Peyer's patch (tissue), 4 donors: ENCODE measurements at places on chromosomes 5 and 9. TPM values are rescaled to one million over a fixed set of nuclear protein-coding genes. Genes with fewer than 3 reads are reported as not detected.
A peak's percentile ranks its signal among the peaks of the same experiment; 100 is the strongest.

Gene PCA3
- not detected for total RNA-seq

Gene POU5F2
- 5.2 TPM for total RNA-seq

Gene KLHL3
- 6.2 TPM for total RNA-seq

DNA sequence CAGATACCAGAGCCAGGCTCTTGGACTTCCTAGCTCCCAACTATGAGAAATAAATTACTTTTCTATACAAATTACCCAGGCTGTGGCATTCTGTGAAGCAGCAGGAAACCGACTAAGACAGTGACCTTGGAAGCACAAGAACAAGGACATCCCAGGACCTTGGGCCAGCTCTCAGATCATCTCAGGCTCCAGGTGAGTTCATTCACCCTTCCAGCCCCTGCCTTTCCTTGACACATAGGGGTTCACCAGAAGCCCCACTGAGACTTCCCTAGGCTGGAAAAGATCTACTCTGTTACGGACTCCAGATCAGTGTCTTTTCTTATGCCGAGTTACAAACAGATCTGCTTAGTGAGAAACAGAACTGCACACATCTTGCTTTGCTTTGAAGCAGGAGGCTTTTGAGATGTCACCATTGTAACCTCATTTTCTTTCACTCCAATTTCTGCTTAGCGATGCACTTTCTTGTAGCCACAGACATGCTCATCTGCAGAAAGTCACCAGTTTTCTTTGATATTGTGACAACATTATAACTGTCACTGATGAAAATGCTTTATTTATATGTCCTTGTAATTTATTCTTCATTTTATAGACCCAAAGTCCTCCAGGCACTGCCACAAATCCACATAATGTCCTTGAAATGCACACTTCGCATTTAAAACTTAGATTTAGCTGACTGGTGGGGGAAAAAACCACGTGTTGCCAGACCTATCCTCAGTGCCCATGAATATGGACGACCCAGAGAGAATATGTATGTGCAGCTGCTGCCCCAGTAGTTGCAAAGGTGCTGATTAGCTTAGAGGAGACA lies 8.1 kb downstream of the CD180 start:
- H3K4me3 ChIP-seq, result no peak overlapping the region
- no peaks in the 10 kb centered on the region for H3K27me3 ChIP-seq
- DNase-seq, result no peak
- H3K4me1 ChIP-seq, result peaks cover 3% of the 10 kb centered on the region

DNA sequence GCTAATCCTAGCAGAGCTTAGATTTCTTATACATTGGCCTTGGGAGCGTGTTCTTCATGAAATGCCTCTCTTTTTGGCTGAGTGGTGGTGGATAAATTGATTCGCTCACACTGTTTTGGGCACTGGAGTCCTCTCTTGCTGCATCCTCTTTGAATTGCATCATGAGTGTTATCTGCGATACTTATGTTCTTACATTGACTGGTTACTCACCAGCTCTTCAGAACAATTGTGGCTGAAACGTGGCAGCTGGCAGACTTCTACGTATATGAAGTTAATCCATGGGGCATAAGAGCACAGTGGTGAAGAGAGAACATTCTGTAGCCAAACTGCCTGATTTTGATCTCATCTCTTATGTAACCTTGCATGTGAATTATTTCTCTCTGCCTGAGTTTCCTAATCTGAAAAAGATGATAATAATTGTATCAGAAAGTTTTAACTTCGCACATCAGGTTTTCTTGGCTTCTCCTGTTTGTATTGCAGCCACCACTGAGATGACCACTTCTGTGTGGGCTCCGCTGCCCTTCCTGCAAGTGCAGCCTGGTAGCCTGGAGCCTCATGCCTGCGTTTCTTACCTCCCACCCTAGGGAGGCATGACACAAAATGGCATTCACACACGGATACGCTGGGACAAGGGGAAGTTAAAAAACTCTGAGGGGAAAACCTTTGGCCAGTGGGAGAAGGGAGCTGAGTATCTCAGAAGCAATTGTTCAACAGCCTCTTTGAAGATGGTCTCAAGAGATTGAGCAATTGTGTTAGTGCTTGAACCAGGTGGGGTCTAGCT lies 295.2 kb downstream of the ARHGAP26 start:
- H3K27me3 ChIP-seq, result no peaks in the 10 kb centered on the region
- H3K4me1 ChIP-seq, result no peaks in the 10 kb centered on the region
- no peak overlapping the region for H3K4me3 ChIP-seq
- no peaks in the 10 kb centered on the region for H3K36me3 ChIP-seq

DNA sequence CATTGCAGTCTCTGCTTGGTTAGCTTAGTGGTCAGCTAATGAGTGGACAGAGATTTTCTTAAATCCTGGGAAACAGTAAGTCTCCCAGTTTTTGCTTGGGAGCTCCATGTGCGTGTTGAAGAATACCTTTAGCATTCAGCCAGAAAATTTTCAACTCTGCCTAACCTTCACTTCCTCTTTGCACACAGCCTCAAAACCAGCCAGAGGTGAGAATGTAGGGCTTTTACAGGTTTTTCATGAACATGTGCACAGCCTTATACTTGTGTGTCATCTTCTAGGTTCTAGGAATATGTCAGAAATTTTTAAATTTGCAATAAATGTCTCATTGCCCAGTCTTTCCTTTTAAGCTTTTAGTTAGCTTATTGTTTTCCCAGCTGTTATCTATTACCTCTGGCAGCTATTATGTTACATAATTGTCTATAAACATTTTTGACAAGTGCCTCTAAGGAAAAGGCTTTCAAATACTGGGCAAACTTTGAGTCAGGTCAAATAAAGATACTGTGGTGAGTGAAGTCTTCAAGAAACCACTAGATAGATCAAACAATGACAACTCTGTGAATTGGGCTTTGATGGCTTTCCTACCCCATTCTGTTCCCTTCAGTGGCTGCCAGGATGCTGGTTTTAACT lies 12.7 kb downstream of the ADGRV1 start:
- H3K4me3 ChIP-seq, result no peak overlapping the region
- no peaks in the 10 kb centered on the region for H3K36me3 ChIP-seq
- H3K27ac ChIP-seq, result no peak overlapping the region
- no peaks in the 10 kb centered on the region for H3K4me1 ChIP-seq
- no peak for DNase-seq
- no peaks in the 10 kb centered on the region for H3K27me3 ChIP-seq

- no peak overlapping the region for H3K4me3 ChIP-seq
- no peaks in the 10 kb centered on the region for H3K36me3 ChIP-seq
- no peak for DNase-seq
- H3K4me1 ChIP-seq, result no peaks in the 10 kb centered on the region
- H3K27ac ChIP-seq, result no peak overlapping the region
Measured at GRCh38 chr5:79853028-79853427, 138.0 kb downstream of the MTX3 start.

- DNase-seq, result no peak
- no peak overlapping the region for H3K27ac ChIP-seq
- H3K4me1 ChIP-seq, result no peaks in the 10 kb centered on the region
- no peak overlapping the region for H3K4me3 ChIP-seq
- H3K27me3 ChIP-seq, result no peaks in the 10 kb centered on the region
Measured at GRCh38 chr5:97100476-97100875, 41.9 kb downstream of the LIX1 start.

GRCh38 chr5:172445866-172446265 lies 8.5 kb downstream of the SH3PXD2B start:
- DNase-seq, result peak; percentile 33
- H3K27ac ChIP-seq, result no peak overlapping the region
- H3K36me3 ChIP-seq, result no peaks in the 10 kb centered on the region
- H3K27me3 ChIP-seq, result no peaks in the 10 kb centered on the region
- H3K4me1 ChIP-seq, result no peaks in the 10 kb centered on the region
- no peak overlapping the region for H3K4me3 ChIP-seq
